ENCODE measurements at places on chromosomes 11 and 22. TPM values are rescaled to one million over a fixed set of nuclear protein-coding genes. Genes with fewer than 3 reads are reported as not detected.

GRCh38 chr22:50101870-50102565, 12.2 kb downstream of the MOV10L1 start:
- DNase-seq: no peak

GRCh38 chr11:34245041-34245440, 112.8 kb downstream of the ABTB2 start:
- no peak for DNase-seq

Gene OR5I1
- not detected for total RNA-seq

Gene SLC5A1
- total RNA-seq: 134 TPM

Gene CHRM4
- not detected for total RNA-seq

Measured in transverse colon (tissue), 4 donors.